CD4-positive, alpha-beta memory T cell (primary cell): ENCODE measurements at places on chromosomes 4 and X.

DNA sequence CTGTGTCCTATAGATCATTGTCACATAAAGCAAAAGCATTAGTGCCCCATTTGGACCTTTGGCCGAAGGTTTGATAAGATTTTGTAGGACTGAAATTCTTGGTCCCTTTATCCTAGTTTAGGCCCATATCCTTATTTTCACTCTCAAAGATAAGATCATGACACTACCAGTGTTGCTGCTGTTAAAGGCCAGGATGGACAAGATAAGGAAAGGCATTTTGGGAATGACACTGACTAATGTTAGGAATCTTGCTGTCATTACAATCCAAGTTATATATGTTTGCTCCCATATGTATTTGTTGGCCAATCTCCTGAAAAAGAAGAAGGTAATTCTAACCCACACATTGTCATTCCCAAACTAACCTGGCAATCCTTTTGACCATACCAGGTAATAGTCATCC, 101.3 kb upstream of the VAMP7 start:
- DNase-seq = no peak

GRCh38 chrX:19727887-19728648, 159.3 kb downstream of the SH3KBP1 start:
- no peak for DNase-seq

DNA sequence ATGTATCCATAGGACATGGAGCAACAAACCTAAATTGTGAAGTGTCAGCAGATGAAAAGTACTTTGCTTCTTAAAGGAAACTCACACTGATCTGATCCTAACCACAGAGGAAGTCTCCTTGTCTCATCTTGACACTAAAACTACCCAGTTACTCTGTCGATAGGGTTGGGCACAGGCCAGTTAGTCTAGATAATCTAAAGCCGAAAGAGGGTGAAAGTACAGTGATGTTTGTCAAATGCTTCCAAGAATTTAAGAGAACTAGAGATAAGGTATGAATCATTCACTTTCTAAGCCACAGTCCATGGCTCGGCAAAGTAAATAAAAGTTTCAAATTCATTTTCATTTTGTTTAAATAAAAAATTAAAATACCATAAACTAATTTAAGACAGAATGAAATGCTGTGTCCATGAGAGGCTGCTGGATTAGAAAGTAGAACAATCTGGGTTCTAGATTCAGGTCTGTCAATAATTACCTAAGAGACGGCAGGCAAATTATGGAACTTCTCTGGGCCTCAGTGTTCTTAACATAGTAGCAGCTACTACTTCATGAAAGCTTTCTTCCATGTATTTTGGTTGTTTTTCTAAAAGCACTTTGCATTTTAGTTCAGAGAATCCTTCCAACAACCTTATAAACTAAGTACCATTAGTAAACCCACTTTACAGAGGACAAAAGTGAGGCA, 176.7 kb downstream of the LDB2 start:
- DNase-seq = no peak

GRCh38 chrX:129594781-129595180, 54.7 kb downstream of the OCRL start:
- no peak for DNase-seq

DNA sequence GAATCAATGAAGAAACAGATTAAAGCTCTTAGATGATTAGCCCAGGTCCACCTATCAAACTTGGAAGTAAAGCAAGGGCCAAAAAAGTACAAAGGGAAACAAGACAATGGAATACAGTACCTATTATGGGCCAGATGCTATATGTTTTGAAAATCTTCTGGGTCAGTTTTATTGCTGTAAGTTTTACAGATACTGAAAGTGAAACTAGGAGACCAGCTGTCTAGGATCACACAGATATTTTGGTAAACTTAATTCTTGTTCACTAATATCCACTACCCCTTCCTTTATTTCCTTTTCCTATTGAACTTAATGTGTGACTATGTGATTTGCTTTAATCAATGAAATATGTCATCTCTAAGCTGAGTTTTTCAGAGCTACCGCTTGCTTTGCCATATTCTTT, 505.4 kb upstream of the PITX2 start:
- DNase-seq = no peak

GRCh38 chrX:68648960-68649359, 1.5 kb downstream of the STARD8 start:
- DNase-seq = no peak

GRCh38 chrX:153725832-153726285, 1.2 kb downstream of the ABCD1 start:
- no peak for DNase-seq

DNA sequence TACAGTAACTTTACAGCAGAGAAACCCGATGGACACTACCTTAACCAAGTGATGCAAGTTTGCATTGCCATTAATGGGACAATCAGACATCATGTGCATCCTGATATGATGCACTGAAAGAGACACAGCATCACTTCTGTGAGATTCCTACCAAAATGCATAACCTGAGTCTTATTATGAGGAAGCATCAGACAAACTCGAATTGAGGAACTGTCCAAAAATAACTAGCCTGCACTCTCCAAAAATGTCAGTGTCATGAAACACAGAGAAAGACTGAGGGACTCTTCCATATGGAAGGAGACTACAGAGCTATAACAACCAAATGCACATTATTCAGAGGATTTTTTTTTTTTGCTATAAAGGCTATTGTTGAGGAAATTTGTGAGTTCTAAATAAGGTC, 66.6 kb upstream of the IQSEC2 start:
- DNase-seq = no peak

DNA sequence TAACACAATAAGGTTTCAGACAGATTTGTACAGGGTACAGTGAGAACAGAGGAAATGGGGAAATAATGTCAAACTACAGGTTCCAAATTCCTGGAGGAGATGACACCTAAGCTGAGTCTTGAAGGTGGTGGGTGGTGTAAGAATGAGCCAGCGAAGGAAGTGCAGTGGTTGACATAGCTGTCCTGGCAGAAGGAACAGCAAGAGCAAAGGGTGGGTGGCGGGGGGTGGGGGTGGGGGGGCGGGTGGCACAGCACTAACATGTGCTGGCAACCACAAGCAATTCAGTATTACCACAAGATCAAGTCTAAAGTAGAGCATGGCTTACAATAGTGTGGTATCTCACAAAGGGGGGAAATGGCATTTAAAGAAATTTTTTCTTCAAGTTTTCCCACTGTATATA, 13.1 kb upstream of the G3BP2 start:
- DNase-seq = peak; percentile 38

- no peak for DNase-seq
These were observed 29.8 kb downstream of the ATP2B3 start for GRCh38 chrX:153547195-153547594.

DNA sequence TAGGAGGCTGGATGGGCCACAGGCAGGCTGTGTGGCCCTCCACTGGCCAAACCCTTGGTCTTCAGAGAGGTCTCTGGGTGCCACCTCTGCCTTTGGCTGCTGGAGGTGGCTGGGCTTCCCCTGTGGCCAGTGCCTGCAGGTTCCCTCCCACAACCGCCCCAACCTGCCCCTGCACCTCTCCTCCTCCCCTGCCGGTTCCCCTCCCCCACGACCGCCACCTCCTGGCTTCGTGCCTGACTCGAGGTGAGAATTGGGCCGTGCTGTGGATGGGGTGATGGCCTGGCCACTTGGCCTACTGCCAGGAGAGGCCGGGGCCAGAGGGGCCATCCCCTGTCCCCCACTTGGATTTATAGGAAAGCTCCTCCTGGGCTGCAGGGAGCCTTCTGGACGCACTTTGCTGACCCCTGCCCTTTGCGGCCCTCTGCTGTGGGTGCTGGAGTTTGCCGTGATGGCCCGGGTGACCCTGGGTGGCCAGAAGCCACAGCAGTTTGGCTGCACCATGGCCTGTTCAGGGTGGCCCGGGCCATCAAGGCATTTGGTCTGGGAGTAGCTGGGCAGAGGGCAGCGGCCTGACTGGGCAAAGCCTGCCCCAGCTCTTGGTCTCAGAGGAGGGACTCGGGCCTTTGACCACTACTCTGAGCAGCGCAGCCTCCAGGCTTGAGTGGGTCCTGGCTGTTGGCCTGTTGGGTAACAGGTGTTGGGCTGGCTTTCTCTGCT, 3.8 kb downstream of the NAT8L start:
- no peak for DNase-seq

- DNase-seq = no peak
These were observed 13.6 kb upstream of the ABLIM2 start for GRCh38 chr4:8171984-8172924.

DNA sequence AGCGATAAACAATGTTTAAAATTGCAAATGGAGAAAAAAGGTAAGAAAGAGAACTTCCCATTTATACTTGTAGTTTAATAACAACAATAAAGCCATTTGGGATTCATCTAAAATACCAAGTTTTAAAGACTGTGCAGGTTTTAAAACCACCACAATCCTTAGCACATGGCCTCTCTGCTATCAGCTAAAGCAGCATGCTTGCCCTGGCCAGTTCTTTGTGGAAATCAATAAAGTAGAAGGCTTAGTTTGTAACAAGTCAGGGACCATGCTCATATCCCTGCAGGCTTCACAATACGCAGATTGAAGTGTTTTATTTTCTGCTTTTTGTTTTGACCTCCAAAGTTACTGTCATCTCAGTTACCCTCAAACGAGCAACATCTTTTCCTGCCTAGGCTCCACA, 249.5 kb downstream of the INPP4B start:
- DNase-seq = no peak

GRCh38 chrX:21974011-21974385, 33.5 kb downstream of the SMS start:
- peak; percentile 12 for DNase-seq

DNA sequence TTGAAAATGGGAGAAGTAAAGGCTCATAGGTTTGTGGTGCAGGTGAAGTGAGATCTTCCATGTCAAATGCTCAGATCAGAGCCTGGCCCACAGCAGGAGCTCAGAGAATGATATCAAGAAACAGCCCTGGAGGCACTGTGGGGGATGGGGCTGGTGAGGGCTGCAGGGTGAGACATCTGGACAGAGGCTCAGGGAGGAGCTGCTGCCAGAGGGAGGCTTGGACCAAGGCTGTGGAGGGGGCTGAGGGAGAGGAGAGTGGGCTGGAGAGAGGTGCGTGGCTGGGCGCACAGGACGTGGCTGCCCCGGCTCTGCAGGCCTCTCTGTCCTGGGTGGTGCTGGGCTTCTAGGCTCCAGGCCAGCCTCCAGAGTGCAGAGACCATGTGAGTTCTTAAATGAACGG, 5.6 kb downstream of the SORCS2 start:
- DNase-seq = no peak

DNA sequence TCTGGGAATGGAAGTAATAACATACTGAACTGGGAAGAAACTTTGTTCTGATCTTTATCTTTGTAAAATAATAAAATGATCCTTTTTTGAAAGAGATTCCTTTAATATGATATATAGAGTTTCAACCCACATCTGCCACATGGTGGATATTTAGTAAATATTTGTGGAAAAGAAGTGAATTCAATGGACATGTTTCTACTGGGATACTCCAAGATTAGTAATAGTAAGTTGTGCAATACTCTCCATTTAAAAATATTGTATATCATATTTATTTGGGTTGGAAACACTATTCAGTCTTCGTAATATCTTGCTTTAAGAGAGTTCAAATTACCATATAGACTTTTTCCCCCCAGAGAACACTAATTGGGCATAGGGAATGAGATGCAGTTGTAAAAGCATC, 17.8 kb upstream of the ARSJ start:
- no peak for DNase-seq

DNA sequence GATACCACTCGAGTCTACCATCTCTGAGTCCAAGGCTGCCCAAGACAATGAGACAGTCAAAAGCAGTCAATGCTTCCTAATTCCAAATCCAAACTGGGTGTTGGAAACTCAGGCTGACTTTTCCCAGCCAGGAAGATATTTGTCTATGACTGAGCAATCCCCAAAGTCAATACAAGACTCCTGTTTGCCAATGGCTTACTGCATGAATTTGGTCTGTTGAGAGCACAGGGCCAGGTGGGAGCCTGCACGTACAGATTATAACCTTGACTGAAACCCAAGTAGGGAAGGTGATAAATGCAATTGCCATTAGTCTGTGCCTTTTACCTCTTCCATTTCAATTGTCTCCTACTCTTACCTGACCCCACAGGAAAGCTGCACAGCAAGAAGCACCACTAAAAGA, 72.6 kb upstream of the PPARGC1A start:
- DNase-seq = no peak

GRCh38 chr4:165369522-165369921, 9.3 kb upstream of the CPE start:
- no peak for DNase-seq

- no peak for DNase-seq
These were observed 313.2 kb downstream of the ANTXR2 start for GRCh38 chr4:79759793-79760192.

DNA sequence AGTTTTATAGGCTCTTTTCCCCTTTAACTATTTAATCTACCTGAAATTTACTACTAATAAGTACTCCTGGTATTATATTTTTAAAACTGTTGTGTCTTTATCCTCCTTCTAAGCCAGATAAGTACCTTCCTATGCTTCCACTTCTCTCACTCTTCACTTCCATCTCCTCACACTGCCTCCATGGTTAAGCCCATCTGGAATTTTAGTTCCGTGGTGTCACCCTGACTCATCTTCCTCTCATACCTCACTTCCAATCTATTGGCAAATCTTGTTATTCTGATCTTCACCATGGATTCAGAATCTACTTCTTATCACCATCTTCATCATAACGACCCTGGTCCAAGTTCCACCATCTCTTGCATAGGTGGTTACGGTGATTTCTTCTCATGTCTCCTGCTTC, 32.7 kb upstream of the DAPP1 start:
- DNase-seq = no peak

- DNase-seq = no peak
These were observed 1240.9 kb downstream of the STIM2 start for GRCh38 chr4:28101583-28101982.

GRCh38 chr4:138869165-138869564, 146.4 kb upstream of the NOCT start:
- no peak for DNase-seq

- DNase-seq = no peak
These were observed 186.1 kb upstream of the LNX1 start for GRCh38 chr4:53777244-53777984.

- no peak for DNase-seq
These were observed 24.9 kb downstream of the LHFPL1 start for GRCh38 chrX:112654871-112655270.

DNA sequence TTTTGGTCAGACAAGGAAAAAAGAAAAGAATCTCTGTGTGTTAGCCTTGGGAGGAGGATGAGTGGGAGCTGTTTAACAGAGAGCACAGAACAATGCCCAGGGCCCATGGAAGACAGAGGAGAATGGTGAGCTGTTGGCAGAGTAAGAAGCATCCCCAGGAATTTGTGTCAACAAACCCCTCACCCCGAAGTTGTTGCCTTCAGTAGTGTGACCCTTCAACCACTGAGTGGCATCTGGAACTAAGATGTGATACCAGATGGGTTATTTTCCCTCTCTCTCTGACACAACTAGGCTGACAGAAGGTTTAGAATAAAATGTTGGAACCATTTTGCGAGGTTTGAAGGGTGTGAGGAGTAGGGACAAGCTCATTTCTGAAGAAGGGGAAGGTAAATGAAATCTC, 25.1 kb downstream of the IGSF1 start:
- no peak for DNase-seq
